ENCODE measurements at places on chromosomes 3 and 15.

DNA sequence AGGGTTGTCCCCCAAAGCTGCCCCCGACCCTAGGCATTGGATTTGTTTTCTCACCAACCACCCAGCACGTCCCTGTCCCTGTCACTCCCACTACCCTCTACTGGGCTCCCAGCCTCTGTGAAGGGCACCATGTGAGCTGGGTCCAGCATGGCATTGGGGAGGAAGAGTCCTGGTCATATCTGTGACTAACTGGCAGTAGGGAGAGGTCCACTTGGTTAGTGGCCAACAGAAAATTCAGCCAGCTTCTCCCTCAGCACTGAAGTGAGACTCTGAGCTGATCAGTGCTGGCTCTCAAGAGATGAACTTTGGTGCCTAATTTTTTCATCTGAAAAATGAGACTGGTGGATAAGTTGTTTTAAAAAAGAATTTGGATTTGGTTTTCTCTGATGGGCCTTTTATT, 11.3 kb upstream of the KIF23 start:
- no peak for DNase-seq

GRCh38 chr3:169865176-169865767, 4.5 kb downstream of the LRRC31 start:
- no peak for DNase-seq

GRCh38 chr3:105837143-105837740, 31.6 kb downstream of the CBLB start:
- DNase-seq: no peak

DNA sequence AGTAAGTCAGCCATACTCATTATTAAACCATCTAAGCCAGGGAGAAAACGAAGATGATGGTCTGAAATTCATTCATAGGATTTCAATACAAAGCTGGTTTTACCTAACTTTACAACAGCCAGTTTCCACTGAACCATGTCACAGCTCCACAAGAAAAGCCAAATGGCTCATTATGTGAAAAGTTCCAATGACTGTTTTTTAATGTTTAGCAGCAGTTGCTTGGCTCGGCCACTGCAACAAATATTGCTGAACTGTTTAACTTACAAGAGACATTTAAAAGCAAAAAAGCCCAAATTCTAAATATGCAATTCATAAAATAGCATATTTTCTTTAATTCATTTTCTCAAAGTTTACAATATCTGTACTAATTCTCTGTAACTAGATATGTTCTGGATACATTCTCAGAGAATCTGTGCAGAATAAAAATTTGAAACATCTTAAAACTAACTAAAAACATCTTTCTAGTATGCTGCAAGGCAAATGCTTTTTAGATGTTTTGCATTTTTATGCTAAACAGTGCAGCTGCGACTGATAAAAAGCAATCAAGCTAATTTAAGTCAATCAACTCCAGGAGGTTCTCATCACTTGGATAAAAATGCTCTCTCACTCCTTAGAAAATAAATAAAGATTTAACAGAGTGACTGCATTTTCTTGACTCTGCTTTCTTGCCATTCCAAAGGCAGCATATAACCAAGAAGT, 356.5 kb downstream of the ERC2 start:
- no peak for DNase-seq

DNA sequence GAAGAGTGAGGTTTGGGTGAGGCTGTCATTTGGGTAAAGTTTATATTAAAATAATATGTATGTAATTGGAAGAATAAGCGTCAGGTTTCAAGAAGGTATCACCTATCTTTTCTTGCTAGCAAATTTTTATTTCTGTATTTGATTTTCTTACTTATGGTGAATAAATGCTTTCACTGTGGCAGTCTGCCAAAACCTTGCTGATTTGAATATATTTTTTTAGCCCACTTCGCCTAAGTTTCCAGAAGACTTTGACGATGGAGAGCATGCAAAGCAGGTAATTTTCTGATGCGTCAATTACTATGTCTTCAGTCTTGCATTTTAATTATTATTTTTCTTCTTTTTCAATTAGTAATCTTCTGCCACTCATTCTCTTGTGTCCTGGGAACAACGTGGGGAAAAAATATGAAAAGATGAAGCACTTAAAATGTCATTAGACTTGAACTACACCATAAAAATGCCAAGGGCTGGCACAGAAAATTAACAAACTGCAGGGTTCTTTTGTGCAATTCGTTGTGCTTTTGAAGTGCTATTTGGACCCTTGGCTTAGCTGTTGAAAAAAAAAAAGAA, 40.4 kb downstream of the SRP14 start:
- DNase-seq: no peak

GRCh38 chr3:149332771-149333170, 665 bp downstream of the TM4SF18 start:
- DNase-seq: no peak

DNA sequence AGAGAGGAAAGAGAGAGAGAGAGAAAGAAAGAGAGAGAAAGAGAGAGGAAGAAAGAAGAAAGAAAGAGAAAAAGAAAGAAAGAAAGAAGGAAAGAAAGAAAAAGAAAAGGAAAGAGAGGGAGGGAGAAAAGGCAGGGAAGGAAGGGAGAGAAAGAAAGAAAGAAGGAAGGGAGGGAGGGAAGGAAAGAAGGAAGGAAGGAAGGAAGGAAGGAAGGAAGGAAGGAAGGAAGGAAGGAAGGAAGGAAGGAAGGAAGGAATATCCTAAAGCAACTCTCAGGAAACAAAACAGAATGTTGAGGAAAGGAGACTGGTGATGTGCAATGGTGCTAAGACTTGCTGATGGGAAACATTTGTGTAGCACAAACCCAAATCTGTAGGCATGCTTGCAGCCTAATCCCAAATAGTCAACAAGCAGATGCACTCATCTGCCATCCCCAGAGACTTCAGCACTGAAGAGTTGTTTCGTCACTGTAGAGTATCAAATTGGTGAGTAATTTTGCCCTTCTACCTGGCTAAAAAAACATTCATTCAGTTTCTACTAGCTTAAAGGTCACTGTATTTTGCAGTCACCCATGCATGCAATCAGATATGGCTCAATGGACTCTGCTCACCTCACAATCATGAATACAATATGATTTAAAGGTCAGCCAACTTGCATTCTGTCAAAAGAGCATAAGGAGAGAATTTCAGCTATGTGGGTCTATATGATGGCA, 480.3 kb downstream of the FGF12 start:
- DNase-seq: no peak

DNA sequence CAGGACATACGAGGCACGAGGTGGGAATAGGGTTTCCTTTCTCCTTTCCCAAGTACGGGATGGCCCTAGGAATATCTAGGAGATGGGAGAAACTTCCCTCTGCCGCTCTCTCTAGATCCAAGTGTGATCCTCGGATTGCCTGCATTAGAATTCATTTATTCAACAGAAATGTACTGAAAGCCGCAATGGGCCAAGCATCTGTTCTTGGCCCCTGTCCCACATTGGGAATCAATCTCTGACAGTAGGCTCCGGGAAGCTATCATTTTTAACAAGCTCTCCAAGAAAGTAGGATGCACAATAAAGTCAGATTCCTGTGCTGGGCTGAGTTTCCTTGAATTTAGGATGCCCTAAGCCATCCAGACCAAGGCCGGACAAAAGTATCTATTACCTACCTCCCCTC, 37.2 kb upstream of the CA12 start:
- DNase-seq: no peak

GRCh38 chr3:8843347-8843746, 73.9 kb upstream of the OXTR start:
- no peak for DNase-seq

DNA sequence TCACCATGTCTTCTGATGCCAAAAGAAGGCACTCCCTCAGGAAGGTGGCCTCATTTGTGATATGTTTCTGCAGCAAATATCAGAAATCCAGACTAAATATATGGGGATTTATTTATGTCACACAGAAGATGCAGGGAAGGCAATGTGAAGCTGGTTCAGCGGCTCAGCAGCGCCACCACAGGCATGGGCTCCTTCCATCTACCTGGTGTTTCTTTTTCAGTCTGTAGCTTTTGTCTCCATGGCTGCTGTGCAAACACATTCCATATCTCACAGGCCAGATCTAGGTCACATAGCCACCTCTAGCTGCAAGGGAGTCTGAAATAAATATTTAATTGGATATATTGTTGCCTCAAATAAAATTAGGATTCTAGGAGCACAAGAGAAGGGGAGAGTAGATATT, 502.1 kb upstream of the IL12A start:
- DNase-seq: no peak

DNA sequence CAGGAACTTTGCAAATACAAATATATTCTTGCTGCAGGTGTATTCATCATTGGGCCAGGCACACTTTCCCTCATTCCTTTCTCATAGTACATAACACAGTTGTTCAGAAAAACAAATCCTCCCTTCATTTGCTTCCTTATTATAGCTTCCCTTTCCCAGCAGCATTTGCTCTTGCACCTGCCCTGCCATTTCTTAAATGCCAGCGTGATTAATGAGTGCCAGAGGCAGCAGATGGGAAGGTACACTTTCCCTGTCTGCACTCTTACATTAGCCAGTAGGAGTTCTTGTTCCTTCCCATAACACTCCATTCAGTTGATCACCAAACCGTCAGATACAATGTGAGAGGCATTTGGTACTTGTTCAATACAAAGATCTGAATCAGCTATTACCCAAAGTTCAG, 128.5 kb upstream of the GAP43 start:
- no peak for DNase-seq

Measured in EL (cell line).